ENCODE measurements at places on chromosomes 1 and 21.

GRCh38 chr1:202348005-202348508 is 442 bp upstream of the PPP1R12B start:
- no peaks in the 10 kb centered on the region for H3K36me3 ChIP-seq
- no peak for DNase-seq
- no peaks in the 10 kb centered on the region for H3K4me1 ChIP-seq
- H3K4me3 ChIP-seq: no peak overlapping the region

- peaks cover 6% of the 10 kb centered on the region for H3K4me1 ChIP-seq
- no peak overlapping the region for H3K27ac ChIP-seq
- no peak for DNase-seq
- no peaks in the 10 kb centered on the region for H3K36me3 ChIP-seq
Measured at GRCh38 chr1:208154679-208155642, 89.2 kb downstream of the PLXNA2 start.

GRCh38 chr1:12464045-12464461 is 154.0 kb downstream of the DHRS3 start:
- H3K4me3 ChIP-seq: no peak overlapping the region
- no peaks in the 10 kb centered on the region for H3K4me1 ChIP-seq
- H3K27me3 ChIP-seq: no peaks in the 10 kb centered on the region
- no peak overlapping the region for H3K27ac ChIP-seq
- no peaks in the 10 kb centered on the region for H3K36me3 ChIP-seq
- DNase-seq: no peak

DNA sequence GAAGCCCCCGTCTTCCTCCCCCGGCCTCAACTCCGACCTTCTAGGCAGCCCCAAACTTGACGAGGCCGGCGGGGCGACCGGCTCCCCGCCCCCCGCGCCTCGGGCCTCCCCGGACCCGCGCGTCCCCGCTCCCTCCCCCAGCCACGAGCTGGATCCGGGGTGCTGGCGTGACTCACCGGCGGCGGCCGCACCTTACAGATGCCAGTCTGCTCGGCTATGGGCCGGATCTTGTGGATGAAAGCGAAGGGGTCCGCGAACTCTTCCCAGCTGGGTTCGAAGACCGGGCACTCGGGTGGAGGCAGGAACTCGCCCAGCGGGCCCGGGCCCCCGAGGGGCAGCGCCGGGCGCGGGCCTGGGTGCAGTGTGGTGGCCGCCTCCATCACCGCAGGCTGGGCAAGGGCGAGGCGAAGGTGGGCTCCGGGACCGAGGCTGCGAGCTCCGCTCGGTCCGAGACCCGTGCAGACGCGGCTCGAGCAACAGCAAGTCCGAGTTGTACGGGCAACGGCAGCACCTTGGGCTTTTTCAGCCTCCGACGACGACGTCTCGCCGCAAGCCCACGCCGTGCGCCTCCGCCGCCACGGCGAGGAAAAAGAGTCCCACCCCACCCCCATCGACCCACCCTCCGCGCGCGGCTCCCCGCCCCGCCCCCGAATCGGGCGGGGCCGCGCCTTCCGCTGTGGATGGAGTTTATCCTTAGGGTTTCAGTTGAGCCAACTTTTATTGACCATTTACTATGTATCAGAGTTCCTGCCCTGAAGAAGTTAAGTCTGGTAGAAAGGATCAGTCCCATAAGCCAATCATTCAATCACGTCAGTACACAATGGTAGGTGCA is at the start of gene KDM5B:
Gene KDM5B, minus strand, starts transcription at position 496 of the 832 bp plus-strand sequence. Its CDS starts 116 bp downstream, at position 380.
- no peaks in the 10 kb centered on the region for H3K27me3 ChIP-seq
- no peaks in the 10 kb centered on the region for H3K36me3 ChIP-seq
- H3K27ac ChIP-seq: no peak within 1 kb of the TSS
- peak within 1 kb of the TSS; percentile 97 for H3K4me3 ChIP-seq

DNA sequence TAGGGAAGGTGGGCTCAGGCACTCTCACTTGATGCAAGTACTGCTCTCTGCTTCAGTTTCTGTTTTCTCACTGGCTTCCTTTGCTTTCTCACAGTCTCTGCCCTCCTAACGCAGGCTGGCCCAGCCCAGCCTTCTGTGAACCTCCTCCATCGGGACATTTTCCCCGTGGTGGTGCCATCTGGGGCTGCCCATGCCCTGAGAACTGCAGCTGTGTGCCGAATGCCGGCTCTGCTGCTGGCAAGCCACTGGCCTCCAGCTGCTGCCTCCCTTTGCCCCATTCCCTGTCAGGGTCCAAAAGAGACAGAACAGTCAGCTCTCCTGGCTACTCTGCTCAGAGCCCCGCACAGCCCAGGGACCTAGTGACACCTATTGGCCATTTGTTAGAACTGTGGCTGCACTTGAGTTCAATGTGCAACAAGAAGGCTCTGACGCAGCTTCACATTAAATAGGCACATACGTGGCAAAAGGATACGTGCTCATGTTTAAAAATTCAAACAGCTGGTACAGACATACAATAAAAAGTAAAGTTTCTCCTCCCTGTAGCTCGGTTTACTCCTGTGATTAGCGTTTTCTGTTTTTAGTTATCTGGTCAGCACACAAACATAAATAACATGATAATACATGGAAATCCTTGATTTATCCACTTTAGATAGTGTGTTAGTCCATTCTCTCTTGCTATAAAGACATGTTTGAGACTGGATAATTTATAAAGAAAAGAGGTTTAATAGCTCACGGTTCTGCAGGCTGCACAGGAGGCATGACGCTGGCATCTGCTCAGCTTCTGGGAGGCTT is 46.6 kb downstream of the FCRL5 start:
- H3K4me1 ChIP-seq: no peaks in the 10 kb centered on the region
- no peaks in the 10 kb centered on the region for H3K36me3 ChIP-seq
- H3K4me3 ChIP-seq: no peak overlapping the region
- DNase-seq: peak; percentile 55

- H3K36me3 ChIP-seq: no peaks in the 10 kb centered on the region
- no peak overlapping the region for H3K4me3 ChIP-seq
- DNase-seq: no peak
- no peak overlapping the region for H3K27ac ChIP-seq
Measured at GRCh38 chr1:152759453-152760173, 1.8 kb downstream of the KPRP start.

- H3K27ac ChIP-seq: no peak overlapping the region
- no peak for DNase-seq
- no peaks in the 10 kb centered on the region for H3K4me1 ChIP-seq
- no peaks in the 10 kb centered on the region for H3K36me3 ChIP-seq
- no peaks in the 10 kb centered on the region for H3K27me3 ChIP-seq
Measured at GRCh38 chr1:215793180-215793579, 226.1 kb downstream of the KCTD3 start.

DNA sequence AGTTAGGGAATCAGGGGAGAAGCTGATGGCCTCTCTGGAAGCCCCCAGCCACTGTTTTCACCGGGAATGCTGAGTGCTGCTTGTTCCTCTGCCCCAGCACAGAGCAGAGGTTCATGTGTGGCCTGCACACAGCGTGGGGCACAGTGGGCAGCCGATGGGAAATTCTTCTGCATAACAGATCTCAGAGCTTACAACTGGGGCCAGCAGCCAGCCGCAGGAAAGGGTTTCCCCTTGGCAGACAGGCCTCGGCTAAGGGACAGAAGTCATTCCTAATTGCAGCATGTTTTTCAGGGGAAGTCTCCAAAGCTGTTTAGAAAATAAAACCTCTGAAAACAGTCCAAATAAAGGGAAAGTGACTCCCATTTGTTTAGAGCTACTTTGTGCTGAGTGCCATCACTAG is 22.6 kb downstream of the HMGB4 start:
- DNase-seq: no peak
- no peaks in the 10 kb centered on the region for H3K36me3 ChIP-seq

Data from iPS DF 6.9 (cell line).